ENCODE measurements at places on chromosomes 6 and 20.

DNA sequence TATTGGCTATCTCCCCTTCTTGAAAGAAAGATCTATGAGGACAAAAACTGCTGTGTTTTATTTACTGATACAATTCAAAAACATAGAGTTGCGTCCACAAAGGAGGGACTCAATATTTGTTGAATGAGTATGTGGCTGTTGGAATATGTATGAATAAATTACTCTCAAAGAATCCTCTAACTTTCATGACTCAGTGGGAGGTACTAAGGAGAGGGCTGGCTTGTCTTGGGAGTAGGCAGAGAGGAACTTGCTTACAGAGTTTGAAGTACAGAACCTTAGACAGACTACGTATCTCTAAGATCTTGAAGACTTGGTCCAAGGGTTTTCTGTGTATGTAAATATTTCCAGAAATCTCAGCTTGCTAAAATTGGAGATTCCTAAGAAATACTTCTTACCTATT is 504.0 kb upstream of the PTCHD4 start:
- DNase-seq = no peak

GRCh38 chr20:1330075-1330830 is 1.3 kb upstream of the SDCBP2 start:
- peak; percentile 35 for DNase-seq

GRCh38 chr20:24590178-24590982 is 121.0 kb downstream of the SYNDIG1 start:
- no peak for DNase-seq

DNA sequence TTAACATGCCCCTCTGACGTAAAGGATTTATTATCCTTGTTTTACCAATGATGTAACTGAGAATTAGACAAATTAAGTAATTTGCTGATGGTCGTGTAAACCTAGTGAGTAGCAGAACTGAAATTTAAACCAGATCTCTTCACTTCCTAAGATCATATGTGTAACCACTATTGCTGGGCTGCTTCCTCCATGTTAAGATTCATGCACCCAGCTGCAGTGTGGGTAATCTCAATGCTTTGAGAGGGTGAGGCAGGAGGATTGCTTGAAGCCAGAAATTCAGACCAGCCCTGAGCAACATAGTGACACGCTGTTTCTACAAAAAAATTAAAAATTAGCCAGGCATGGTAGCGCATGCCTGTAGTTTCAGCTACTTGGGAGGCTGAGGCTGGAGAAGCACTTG is 97.9 kb downstream of the L3MBTL3 start:
- DNase-seq = no peak

- no peak for DNase-seq
Measured at GRCh38 chr20:45999557-46000261, 9.0 kb upstream of the MMP9 start.

DNA sequence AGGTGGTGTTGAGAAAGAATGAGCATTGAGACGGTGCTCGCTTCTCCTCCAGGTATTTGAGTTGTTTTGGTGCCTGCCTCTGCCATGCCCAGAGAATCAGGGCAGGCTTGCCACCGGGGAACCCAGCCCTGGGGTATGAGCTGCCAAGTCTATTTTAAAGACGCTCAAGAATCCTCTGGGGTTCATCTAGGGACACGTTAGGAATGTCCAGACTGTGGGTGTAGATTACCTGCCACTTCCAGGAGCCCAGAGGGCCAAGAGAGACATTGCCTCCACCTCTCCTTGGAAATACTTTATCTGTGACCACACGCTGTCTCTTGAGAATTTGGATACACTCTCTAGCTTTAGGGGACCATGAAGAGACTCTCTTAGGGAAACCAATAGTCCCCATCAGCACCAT is 28.3 kb downstream of the SAYSD1 start:
- DNase-seq = no peak

- DNase-seq = no peak
Measured at GRCh38 chr6:170271771-170272314, 19.0 kb downstream of the DLL1 start.

GRCh38 chr6:95318137-95318536 is 259.2 kb upstream of the MANEA start:
- DNase-seq = no peak

DNA sequence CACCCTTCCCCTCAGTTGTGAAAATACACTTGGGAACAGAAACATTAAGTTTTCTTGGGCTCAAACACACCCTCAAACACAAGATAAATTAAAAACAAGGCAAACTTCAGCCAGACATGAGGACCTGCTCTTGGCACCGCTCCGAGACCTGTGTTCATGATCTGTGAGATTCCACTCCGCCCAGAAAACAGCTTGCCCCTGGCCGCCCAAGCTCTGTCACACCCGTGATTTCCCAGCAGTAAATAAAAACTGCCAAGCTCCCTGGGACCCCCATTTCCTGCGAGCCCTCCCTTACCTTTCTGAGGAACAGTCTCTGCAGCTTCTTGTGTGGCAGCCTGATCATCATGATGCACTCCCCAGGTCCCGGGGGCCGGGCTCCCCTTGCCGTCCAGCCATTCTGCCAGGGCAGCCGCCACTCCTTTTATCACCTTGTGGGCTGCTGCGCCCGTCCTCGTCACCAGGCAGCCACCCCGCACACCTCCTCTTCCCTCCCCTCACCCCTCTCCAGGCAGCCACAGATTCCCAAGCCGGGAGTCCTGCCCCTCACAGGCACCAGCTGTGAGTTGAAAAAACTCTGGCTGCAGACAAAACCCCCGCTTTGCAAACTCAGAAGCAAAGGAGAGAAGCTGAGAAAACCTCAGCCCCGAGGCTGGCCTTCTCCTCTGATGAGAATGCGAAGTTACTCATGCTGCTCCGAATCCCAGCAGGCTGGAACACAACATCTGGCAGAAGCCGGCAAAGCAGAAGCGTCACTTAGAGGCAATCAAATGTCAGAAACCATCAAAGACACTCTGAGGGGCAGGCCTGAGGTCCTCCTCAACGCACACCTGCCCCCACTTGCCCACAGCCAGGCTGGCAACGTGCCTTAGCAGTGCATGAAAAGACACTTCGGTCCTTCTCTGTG is 130.4 kb upstream of the RPS6KA2 start:
- no peak for DNase-seq

- no peak for DNase-seq
Measured at GRCh38 chr6:19713984-19714383, 123.2 kb upstream of the ID4 start.

- no peak for DNase-seq
Measured at GRCh38 chr6:137910843-137911456, 43.9 kb downstream of the TNFAIP3 start.

Measured in epithelial cell of proximal tubule (primary cell).